Uterus (tissue), 4 donors: ENCODE measurements at places on chromosomes 7 and 10. TPM values are rescaled to one million over a fixed set of nuclear protein-coding genes. Genes with fewer than 3 reads are reported as not detected.

POU6F2 gene
- total RNA-seq: 0.91 TPM

GRCh38 chr10:88792661-88793060 lies 9.9 kb upstream of the LIPM start:
- H3K4me3 ChIP-seq: no peak overlapping the region
- H3K27me3 ChIP-seq: no peaks in the 10 kb centered on the region
- H3K27ac ChIP-seq: no peak overlapping the region
- no peaks in the 10 kb centered on the region for H3K4me1 ChIP-seq
- H3K36me3 ChIP-seq: no peaks in the 10 kb centered on the region

OGDHL gene
- total RNA-seq: 0.15 TPM

- no peaks in the 10 kb centered on the region for H3K4me1 ChIP-seq
- DNase-seq: no peak
- H3K27ac ChIP-seq: no peak overlapping the region
- no peaks in the 10 kb centered on the region for H3K36me3 ChIP-seq
- no peaks in the 10 kb centered on the region for H3K27me3 ChIP-seq
Measured at GRCh38 chr7:131174391-131174790, 153.3 kb upstream of the MKLN1 start.

UTF1 gene
- total RNA-seq: not detected

DNA sequence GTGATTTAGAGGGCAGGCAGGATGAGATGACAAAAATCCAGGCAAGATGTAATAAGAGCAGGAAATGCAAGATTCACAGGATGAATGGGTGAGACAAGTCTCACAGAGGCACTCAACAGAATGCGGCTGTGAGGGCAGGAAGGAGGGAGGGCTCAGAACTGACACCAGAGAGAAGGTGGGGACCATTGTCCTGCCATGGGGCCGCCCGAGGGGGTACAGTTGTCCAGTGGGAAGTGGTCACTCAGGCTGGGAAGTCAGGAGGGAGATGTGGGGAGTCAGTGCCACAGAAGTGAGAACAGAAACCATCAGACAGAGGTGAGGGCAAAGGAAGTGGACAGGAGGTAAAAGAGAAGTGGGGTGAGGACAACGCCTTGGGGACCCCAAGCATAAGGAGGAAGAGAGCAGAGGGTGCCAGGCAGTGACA lies 8.9 kb downstream of the HIP1 start:
- no peak for DNase-seq
- no peaks in the 10 kb centered on the region for H3K4me1 ChIP-seq
- H3K4me3 ChIP-seq: no peak overlapping the region
- no peaks in the 10 kb centered on the region for H3K27me3 ChIP-seq
- H3K36me3 ChIP-seq: no peaks in the 10 kb centered on the region

GRCh38 chr10:119863951-119864565 lies 8.6 kb downstream of the MCMBP start:
- no peaks in the 10 kb centered on the region for H3K4me1 ChIP-seq
- no peak for DNase-seq
- no peaks in the 10 kb centered on the region for H3K36me3 ChIP-seq
- H3K27me3 ChIP-seq: no peaks in the 10 kb centered on the region
- no peak overlapping the region for H3K27ac ChIP-seq
- H3K4me3 ChIP-seq: no peak overlapping the region

CALCR gene
- not detected for total RNA-seq

DNA sequence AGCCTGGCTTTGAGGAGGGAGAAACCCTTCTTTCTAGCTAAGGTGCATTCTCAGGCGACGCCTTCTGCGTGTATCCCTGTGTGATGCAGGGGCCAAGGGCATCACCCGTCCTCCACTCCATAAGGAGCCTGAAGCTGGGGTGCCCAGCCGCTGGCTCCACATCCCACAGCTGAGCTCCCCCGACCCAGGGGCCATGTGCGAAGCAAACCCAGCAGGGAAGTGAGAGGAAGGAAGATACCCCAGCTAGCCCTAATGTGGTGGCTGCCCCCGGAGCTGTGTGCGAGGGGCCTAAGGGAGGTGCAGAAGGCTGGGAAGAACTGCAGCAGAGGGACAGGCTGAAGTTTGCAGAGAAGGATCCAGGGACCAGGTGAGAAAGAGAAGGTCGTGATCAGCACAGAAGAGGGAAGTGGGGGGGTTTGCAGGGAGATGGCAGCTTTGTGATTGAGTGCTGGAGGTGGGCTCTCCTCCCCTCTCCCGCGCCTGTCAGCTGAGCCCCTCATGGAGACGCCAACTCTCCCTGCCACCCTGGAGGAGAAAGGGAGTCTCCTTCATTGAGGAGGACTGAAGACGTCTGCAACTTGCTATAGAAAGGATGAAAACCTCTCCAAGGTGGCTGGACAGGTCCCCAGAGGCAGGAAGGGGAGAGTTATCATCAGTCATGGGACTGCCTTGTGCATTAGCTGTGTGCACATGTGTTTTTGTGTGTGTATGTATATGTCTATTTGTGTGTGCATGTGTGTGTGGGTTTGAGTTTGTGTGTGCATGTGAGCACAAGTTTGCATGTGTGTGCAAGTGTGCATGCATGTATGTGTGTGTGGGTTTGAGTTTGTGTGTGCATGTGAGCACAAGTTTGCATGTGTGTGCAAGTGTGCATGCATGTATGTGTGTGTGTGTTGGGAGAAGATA lies 3.5 kb upstream of the CALML5 start:
- no peaks in the 10 kb centered on the region for H3K4me1 ChIP-seq
- H3K4me3 ChIP-seq: no peak overlapping the region
- no peaks in the 10 kb centered on the region for H3K36me3 ChIP-seq
- no peak for DNase-seq

DNA sequence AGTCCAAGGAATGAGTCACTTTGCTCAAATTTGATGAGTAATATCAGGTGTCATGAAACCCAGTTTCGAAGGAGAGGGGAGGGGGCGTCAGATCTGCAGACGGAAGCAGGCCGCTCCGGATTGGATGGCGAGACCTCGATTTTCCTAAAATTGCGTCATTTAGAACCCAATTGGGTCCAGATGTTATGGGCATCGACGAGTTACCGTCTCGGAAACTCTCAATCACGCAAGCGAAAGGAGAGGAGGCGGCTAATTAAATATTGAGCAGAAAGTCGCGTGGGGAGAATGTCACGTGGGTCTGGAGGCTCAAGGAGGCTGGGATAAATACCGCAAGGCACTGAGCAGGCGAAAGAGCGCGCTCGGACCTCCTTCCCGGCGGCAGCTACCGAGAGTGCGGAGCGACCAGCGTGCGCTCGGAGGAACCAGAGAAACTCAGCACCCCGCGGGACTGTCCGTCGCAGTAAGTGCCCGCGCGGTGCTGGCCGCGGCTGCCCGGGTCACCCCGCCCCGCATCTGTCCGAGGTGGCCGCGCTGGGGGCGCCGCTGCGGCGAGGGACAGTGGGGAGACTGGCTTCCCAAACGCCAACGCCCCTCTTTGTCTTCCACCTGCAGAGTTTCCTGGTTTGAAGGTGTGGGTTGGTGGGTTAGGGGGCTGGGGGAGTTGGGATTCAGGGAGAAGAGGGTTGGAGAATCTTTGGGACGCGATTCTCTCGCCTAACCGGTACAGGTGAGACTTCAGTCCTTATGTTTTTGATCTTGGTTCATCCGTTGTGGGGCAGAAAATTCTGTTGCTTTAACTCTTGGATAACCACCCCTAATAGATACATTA lies at the start of gene TAC1:
Gene TAC1, plus strand, starts transcription at position 351 of the 829 bp plus-strand sequence. CDS start 527 bp downstream, outside the sequence.
- no peak within 1 kb of the TSS for H3K4me3 ChIP-seq
- H3K27ac ChIP-seq: no peak within 1 kb of the TSS

HOXA4 gene
- not detected for total RNA-seq

DNA sequence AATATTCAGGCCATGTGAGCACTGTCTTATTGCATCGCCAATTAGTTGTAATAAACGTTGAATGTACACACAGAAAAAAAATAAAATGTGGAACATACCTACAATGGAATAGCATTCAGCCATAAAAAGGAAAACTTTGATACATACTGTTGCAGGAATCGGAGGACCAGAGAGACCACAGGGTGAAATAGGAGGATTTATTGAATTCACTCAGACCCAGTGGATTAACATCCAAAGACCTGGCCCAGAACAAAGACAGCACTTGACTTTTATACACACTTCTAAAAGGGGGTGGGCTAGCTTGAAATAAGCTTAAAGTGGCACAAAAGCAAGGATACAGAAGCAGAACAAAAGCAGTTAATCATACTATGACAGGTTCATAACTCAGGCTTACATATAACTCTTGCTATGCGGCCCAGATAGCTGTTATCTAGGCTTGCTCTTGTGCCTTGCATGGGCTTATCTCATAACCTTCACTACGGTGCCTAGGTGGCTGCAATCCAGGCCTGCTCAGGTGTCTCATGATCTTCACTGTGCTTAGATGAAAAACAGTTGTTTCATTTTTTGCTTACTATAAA lies 292.2 kb upstream of the TAC1 start:
- H3K4me1 ChIP-seq: no peaks in the 10 kb centered on the region
- no peak for DNase-seq
- H3K27ac ChIP-seq: no peak overlapping the region
- no peaks in the 10 kb centered on the region for H3K27me3 ChIP-seq
- no peak overlapping the region for H3K4me3 ChIP-seq

DNA sequence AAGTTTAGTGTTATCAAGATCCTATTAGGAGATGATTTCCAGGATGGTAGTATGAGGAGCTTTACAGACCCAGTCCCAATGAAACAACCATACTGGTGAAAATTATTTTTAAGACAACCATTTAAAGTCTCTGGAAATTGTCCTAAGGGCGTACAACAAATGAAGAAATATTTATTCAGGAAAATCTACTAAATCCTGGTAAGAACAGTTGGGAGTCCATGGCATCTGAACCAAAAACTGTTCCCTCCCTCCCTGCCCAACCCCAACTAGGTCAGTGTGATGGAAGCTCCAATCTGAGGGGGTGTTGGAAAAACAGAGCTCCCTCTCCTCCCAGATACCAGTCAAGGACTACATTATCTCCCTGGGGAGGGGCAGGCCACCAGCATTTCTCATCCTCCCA lies 74.7 kb upstream of the MKLN1 start:
- H3K27ac ChIP-seq: no peak overlapping the region
- no peak for DNase-seq
- H3K4me3 ChIP-seq: no peak overlapping the region
- H3K36me3 ChIP-seq: no peaks in the 10 kb centered on the region
- H3K4me1 ChIP-seq: no peaks in the 10 kb centered on the region

- H3K4me3 ChIP-seq: no peak overlapping the region
- no peaks in the 10 kb centered on the region for H3K27me3 ChIP-seq
- H3K27ac ChIP-seq: no peak overlapping the region
- no peak for DNase-seq
- no peaks in the 10 kb centered on the region for H3K36me3 ChIP-seq
- H3K4me1 ChIP-seq: no peaks in the 10 kb centered on the region
Measured at GRCh38 chr10:24385776-24386175, 176.8 kb downstream of the KIAA1217 start.

- DNase-seq: no peak
- H3K4me1 ChIP-seq: no peaks in the 10 kb centered on the region
- no peak overlapping the region for H3K4me3 ChIP-seq
Measured at GRCh38 chr7:125197731-125198393, 268.2 kb upstream of the POT1 start.

- no peaks in the 10 kb centered on the region for H3K4me1 ChIP-seq
- H3K27me3 ChIP-seq: no peaks in the 10 kb centered on the region
- H3K4me3 ChIP-seq: no peak overlapping the region
- no peak overlapping the region for H3K27ac ChIP-seq
Measured at GRCh38 chr10:14190702-14191101, 140.0 kb downstream of the FRMD4A start.

- peak; percentile 78 for DNase-seq
- H3K27me3 ChIP-seq: no peaks in the 10 kb centered on the region
- peak overlapping the region; percentile 84 for H3K27ac ChIP-seq
- no peaks in the 10 kb centered on the region for H3K4me1 ChIP-seq
- H3K4me3 ChIP-seq: no peak overlapping the region
Measured at GRCh38 chr7:28112883-28113540, 67.6 kb downstream of the JAZF1 start.
